ENCODE measurements at places on chromosomes 16 and 17.

- DNase-seq: no peak
Observed at GRCh38 chr16:50407351-50407750, 38.6 kb upstream of the BRD7 start.

- no peak for DNase-seq
Observed at GRCh38 chr17:78075545-78075944, 53.0 kb downstream of the TMC6 start.

DNA sequence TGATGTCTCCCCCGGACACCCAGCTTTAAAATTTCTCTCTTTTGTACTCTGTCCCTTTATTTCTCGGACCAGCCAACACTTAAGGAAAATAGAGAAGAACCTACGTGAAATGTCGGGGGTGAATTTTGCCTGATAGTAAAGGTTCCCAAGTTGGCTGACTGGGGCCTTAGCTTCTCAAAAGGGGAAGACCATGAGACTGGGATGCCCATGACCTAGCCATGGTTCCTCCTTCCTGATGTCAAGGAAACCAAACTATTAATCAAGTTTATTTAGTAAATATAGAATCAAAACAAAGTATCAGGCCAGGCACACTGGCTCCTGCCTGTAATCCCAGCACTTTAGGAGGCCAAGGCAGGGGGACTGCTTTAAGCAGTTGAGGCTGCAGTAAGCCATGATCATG lies 2.4 kb upstream of the EIF1 start:
- no peak for DNase-seq

GRCh38 chr17:279331-279730 lies 73.3 kb downstream of the RPH3AL start:
- DNase-seq: no peak

- DNase-seq: no peak
Observed at GRCh38 chr16:77645764-77646163, 76.5 kb upstream of the NUDT7 start.

GRCh38 chr17:2560658-2561057 lies 32.8 kb upstream of the PAFAH1B1 start:
- DNase-seq: no peak

DNA sequence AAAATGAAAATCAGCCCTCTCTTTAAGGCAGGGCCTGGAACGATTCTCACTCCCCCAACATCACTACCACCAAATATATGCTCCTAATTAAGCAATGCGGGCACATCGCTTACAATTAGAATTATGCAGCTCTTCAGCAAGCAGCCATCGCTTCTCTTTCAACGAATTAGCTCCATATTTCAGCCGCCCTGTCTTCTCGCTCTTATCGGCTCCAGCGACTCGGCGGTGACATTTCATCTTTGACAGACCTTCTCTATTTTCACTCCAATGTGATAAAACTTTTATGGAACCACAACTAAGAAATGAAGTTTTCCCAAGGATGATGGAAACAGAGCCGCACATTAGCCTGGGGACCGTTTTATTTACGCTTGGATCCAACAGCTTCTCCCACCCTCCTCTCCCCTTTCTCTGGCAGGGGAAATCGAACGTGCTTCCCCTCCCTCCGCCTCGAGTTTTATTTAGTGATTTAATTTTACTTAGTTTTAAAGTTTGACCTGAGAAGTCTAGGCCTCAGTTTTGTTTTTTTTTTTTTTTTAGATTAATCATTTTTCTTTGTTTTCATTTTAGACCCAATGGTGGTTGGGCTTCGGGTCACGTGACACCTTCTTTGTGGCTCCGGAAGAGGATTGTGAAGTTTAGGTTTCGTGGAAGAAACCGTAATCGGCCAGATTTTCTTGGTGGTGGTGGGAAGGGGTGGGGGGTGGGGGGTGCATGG lies 3.1 kb upstream of the HOXB2 start:
- DNase-seq: peak; percentile 59

- DNase-seq: no peak
Observed at GRCh38 chr17:55635253-55635914, 87.3 kb downstream of the TMEM100 start.
